OCI-M1 (cell line): ENCODE measurements at places on chromosomes 12 and 14.

DNA sequence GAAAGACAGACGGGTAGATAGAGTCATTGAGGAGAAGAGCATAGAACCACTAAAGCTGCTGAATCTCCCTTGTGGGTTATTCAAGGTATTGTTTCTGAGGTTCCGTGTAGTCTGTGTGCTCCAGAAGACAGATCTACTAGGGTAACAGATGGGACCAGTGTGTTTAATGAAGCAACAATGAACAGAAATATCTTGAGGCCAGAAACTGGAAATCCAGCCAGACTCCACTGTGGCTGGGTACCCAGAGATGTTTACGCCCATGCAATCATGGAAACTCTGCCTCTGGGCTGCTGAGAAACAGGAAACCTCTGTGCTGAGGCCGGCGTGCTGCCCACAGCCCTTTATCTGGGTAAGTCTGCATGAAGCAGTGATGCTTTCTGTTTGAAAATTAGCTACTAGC lies 8.3 kb downstream of the PROX2 start:
- peak; percentile 32 for DNase-seq

GRCh38 chr14:33934043-33934750 lies 16.7 kb downstream of the EGLN3 start:
- DNase-seq: no peak

DNA sequence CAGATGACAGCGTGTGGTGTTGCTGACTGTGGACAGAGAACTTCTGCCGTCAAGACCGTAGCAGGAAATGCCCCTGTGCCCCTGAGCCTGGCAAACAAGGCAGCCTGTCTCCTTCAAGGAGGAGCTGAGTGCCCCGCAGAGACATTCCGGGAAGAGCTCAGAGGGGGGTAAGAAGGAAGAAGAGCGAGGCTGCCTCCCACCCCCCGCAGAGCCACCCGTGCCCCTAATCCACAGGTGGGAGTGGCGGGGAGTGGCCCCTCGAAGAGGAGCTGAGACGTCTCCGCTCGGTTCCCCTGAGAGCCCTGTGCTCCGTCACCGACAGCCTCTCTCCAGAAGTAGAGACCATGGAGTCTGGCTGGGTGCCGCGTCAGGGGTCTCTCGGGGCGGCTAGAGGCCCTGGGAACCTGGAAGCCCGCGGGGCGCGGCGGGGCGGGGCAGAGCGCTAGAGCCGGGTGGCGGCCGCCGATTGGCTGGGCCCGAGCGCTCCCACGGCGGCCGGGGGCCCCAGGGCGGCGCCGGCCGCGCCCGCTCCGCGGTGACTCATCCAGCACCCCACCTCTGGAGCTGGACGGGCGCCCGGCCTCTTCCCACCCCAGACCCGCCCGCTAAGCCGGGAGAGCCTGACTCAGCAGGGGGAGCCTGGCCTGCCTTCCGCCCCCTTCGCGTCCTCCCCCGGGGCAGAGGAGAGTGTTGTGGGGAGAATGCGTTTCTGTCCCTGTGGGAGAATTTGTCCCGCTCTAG lies 25.2 kb upstream of the KRT78 start:
- DNase-seq: peak; percentile 70

DNA sequence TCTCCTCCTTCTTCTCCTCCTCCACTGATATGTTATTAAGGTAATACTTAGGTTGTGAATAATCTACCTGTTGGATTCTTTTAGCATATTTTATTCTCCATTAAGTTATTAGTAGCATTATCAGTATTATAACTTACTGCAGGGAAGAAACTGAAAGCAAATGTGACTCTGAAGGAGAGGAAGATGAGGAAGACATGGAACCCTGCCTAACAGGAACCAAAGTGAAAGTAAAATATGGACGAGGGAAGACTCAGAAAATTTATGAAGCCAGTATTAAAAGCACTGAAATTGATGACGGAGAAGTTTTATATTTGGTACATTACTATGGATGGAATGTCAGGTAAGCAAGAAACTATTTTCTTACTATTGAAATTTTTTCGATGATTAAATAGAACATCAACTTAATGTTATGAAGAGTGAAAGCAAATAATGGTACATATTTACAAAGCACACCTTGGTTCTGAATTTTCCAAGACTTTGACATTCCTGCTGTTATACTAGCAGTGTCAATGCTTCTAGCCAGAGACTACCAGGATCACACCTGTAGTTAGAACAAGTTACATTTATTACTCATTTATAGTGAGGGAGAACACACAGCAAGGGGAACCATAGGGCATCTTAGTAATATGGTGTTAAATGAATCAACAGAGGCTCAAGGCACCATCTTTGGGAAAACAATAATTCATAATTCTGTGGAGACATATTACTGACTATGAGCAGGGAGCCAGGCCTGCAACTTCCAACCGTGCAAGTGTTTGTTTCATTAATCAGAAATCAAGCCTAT lies 42.0 kb upstream of the TOMM20L start:
- DNase-seq: peak; percentile 57

DNA sequence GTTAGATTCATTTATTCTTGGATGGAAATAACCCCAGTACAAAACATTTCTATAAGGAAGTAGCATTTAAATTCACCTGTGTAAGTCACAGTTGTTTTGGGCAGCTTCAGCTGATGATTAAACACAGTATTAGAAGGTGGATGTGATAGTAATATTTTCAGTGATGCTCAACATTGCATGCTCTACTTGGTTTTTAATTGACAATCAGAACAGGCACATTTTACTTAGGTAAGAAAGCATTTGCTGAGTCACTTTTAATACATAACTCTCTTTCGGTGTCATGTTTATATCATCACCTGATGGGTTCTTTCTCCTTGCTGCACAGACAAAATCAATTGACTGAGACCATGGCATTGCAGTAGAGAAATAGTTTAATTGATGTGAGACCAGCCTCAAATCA lies 80.7 kb downstream of the CMAS start:
- no peak for DNase-seq

DNA sequence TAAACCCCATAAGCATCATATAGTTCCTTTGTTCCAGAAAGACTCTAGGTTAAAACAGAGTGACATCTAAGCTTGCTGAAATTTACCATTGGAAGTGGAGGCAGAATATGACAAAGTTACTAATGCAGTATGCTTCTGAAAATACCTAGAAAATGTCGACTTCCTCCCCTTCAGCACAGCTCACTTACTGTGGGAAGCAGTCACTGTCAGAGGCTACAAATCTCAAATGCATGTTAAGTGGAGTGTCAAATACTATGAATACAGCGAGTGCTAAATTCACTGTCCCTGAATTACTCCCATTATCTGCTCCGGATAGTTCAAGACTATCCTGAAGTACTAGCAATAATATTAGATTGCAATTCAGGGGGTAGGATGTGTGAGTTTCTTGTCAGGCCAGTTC lies 1454.6 kb downstream of the AACS start:
- DNase-seq: peak; percentile 9

DNA sequence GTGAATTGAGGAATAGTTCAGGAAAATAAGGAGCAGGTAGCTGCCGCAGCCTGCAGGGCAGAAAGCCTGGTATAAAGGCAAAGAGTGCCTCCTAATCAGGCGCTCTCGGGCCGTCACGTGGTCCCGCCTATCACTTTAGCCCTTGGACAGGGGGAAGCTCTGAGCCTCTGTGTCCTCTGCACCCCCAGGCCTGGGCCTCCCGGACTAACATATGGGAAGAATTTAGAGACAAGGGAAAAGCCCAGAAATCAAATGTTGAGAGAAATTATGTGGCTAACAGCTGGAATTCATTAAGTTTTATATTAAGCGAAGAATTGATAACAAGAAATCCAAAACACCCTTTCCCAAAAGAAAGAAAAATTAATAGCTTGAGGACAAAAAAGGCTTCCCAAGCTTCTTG lies 417.7 kb downstream of the ATP23 start:
- no peak for DNase-seq

DNA sequence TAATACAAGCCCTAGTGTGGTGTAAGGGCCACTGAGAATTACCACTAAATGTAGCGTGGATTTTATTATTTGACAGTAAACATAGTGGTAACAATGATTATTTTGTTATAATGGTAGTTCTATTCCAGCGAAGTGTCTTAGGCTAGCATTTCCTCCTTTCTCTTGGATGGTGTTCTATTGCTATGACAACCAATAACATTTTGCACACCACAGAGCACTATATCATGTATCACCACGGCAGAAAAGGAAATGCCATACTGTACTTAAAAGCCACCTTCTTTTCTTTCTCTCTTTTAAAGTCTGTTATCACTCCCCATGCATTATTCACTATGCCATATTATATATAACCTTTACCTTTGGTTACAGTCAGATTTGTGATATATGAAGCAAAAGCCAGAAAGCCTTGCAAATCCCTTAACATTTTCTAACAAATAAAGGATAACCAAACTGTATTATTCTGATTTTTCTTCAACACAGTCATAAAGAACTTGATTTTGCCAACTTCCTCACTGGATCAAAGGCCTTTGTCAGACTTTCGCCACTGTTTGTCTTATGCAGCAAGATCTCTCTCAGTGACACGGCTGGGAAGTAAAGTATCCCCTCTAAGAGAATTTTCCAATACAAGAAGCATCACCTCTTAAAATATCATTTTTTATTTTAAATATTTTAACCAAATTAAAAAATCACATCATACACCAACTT lies 195.8 kb downstream of the FOXN3 start:
- DNase-seq: no peak

- DNase-seq: no peak
Observed at GRCh38 chr12:89363084-89363483, 10.8 kb upstream of the DUSP6 start.

- DNase-seq: no peak
Observed at GRCh38 chr12:82474181-82474797, 116.0 kb downstream of the METTL25 start.

DNA sequence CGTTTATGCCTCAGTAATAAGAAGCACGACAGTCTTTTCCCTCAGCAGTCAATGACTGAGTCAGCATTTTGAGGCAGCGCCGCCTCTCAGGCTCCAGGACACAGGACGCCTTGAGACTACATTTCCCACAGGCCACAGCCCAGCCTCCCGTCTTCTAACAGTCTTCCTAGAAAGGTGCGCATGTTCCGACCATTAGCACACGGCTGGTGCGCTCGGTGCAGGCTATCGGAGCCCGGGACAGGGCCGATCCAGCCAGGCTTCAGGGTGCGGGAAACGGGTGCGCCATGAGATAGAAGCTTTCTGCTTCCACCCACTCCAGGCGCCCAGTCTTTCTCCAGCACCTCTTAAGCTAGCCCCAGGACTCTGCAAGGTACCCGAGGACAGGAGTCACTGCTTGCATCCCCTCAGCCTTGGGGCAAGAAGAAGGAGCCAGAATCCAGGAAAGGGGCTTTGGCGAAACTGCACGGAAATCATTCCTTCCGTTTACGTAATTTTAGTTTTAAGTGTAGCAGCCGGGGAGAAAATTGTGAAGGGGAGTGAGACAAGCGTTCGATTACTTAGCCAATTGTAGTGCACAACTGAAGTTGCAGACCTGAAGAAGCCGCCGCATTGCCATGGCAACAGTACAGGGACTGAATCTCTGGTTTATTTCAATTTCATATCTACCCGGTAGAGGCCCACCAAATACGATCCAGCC lies 54.0 kb downstream of the ZNF641 start:
- DNase-seq: peak; percentile 93

DNA sequence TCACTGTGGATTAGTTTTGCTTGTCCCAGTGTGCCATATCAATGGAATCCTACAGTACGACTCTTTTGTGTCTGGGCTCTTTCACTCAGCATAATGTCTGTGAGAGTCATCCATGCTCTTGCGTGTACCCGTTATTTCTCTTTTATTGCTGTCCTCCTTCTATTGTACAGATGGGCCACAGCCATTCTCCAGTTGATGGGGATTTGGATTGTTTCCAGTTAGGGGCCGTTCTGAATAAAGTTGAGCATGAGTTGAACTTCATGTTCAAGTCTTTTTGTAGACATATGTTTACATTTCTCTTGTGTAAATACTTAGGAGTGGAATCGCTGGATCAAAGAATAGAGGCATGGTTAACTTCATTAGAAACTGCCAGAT lies 38.3 kb downstream of the MYO1H start:
- DNase-seq: no peak

- DNase-seq: no peak
Observed at GRCh38 chr14:104333646-104334423, 195.4 kb downstream of the KIF26A start.

- DNase-seq: no peak
Observed at GRCh38 chr12:94557746-94558295, 92.5 kb downstream of the TMCC3 start.

DNA sequence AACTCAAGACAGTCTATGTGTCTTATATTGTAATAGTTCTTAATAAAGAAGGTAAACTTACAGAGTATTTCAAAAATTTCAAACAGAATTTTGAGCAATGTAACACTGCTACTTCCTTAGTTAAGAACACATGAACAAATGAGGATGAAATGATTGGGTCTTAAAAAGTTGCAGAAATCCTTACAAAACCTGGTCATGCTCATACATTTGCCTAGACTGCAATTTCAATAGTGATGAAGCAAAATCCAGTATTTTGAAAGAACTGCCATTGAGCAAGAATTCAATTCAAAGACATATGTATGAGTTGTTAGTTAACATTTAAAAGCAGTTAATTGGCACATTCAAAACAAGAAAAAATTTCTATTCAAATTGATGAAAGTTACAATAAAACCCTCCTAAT lies 17.8 kb upstream of the HIF1A start:
- DNase-seq: no peak

DNA sequence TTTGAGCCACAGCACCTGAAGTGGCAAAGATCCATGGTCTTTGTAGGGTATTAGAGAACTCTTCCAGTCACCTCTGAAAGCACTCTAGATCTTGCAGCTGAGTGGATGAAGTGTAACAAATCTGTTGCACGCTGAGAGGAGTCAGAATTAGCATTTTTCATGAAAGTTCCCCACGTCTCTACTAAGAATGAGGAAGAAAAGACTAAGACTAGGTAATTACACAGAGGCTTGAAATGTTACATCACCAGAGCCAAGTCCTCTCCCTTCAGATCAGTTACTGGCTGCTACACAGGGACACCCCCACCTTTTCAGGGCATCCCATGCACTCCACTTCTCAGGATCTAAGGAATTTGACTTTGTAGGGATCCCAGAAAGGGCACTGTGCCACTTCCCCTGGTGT lies 98.6 kb upstream of the FKBP4 start:
- peak; percentile 88 for DNase-seq

GRCh38 chr14:105201925-105202513 lies 20.9 kb upstream of the NUDT14 start:
- no peak for DNase-seq

GRCh38 chr14:101500061-101500460 lies 61.2 kb upstream of the DIO3 start:
- DNase-seq: no peak

DNA sequence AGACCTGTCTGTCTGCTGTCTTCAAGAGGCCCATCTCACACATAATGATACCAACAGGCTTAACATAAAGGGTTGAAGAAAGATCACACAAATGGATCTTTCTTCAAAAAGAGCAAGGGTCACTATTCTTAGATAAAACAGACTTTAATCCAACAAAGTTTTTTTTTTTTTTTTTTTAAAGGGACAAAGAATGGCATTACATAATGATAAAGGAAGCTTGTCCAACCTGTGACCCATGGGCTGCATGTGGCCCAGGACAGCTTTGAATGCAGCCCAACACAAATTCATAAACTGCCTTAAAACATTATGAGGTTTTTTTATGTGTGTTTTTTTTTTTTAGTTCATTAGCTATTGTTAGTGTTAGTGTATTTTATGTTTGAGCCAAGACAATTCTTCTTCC lies 6.8 kb upstream of the FAM186B start:
- no peak for DNase-seq
